ENCODE measurements at places on chromosomes 6 and 20.
A peak's percentile ranks its signal among the peaks of the same experiment; 100 is the strongest.

- no peak for DNase-seq
These were observed 1024.3 kb upstream of the MAP3K7 start for GRCh38 chr6:91611190-91611589.

DNA sequence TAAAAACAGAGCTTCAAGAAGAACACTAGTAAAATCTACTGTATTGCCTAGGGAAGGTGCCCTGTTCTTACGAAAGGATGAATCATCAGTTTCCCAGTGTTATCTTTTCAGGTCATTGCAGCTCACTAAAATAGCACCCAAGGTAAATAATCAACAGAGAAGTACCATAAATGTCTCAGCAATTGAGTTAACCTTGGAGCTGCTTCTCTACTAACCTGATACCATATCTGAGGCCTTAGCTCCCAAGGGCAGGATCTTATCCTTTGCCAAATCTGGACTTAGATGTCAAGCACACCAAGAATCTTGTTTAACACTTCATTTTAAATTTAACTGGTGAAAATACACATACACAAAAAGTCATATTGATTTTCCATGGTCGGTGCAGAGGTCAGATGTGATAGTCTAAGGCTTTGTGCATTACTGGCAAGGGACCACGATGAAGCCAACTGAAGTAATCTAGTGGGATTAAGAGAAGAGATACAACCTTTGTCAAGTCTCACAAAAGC lies 81.5 kb downstream of the EDN1 start:
- DNase-seq = no peak

GRCh38 chr6:45630801-45631200 lies 253.1 kb upstream of the SUPT3H start:
- no peak for DNase-seq

GRCh38 chr6:99603421-99604165 lies 3.0 kb upstream of the PRDM13 start:
- DNase-seq = peak; percentile 38

- DNase-seq = no peak
These were observed 89.3 kb upstream of the JAG1 start for GRCh38 chr20:10763112-10763511.

DNA sequence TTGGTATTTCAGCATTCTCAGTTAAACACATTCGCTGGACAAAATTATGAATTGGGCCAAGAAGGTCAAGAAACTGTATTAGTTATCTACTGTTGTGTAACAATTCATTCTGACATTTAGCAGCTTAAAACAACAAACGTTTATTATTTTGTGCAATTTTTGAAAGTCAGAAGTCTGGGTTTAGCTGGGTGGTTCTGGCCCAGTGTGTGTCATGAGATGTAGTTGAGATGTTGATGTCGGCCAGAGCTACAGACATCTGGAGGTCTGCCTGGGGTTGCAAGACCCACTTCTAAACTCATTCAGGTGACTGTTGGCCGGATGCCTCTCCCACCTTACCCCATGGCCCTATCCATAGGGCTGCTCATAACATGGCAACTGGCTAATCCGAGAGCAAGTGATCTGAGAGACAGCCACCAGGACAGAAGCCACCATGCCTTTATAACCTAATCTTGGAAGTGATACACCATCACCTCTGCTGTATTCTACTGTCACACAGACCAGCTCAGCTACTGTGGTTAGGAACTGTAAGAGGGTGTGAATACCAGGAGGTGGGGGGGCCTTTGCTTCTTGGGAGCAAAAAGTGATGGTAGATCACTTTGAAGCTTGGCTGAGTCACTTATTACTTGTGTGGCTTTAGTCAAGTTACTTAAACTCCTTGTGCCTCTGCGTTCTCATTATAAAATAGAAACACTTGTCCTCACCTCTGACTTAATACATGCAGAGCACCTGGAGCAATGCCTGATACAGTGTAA lies 217.0 kb upstream of the MYLIP start:
- DNase-seq = no peak

DNA sequence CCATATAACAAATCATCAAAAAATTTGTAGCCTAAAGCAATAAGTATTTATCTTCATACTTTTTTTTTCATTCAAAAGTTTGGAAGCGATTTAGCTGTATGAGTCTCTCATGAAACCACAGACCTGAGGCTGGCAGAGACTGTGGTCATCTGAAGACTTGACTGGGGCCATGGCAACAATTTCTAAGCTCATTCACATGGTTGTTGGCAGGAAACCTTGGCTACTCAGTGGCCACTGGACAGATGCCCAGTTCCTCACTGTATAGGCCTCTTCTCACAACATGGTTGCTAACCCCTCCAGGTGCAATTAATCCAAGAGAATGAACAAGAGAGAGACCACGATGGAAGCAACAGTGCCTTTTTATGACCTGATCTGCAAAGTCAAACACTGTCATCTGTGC lies 235.9 kb downstream of the BTBD3 start:
- DNase-seq = no peak

GRCh38 chr6:138431256-138432062 lies 27.4 kb downstream of the HEBP2 start:
- DNase-seq = peak; percentile 67

- DNase-seq = no peak
These were observed 54.0 kb upstream of the IPCEF1 start for GRCh38 chr6:154410619-154411072.

DNA sequence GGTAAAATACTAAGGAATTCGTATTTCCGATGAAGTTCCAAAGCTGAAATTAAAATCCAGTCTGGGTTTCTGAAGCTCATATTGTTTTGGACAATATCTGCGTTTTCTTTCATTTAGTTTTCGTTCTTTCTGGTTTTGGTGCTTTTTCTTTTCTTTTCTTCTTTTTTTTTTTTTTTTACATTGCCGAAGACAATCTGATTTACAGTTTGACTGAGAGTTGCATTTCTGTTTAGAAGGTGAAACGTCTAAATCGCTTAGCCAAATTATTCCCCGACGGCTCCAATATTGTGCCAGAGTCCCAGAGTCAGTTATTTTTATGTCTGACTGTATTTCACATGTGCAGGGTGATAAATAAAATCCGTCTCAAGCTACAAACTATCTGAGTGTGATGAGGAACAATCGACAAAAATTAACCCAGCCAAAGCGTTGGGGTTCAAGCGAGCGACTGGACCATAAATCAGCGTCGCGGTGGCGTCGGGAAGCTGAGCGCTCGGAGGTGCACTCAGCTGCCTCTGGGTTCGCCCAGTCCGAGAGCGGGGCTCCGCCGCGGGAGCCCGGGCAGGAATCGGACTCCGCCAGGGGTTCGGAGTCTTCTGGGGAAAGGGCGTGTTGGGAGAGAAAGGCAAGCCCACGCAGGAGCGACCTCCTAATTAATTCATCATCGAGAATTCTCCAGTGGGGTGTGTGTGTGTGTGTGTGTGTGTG lies 8.2 kb upstream of the TBX18 start:
- no peak for DNase-seq

DNA sequence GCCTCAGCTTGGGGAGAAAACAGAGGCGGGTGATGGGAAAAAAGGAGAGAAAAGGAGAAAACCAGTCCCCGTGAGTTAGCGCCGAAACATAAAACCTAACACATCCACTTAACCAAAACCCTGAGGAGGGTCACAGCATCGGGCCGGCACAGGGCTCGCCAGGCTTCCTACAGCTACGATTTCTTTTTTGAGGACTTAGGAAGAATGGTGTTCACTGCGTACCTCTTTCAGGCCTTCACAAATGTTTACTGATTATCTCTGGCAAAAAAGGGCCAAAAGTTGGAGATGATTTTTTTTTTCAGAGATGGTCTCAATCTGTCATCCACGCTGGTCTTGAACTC lies 48.8 kb downstream of the DSTN start:
- no peak for DNase-seq

DNA sequence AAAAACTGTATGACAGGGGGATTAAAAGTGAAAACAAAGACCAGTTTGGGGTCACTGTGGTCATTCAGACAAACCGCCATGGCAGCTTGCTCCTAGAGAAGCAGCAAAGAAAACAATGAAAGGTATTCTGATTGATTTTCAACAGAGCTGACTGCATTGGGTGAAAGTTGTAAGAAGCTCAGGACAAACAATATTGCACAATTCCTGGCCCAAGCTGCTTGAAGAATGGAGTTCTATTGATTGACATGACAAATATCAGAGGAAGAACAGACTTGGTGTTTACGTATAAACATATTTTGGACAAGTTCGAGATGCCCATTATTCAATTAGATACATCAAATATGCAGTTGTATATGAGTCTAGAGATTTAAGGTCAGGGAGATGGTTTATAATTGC lies 62.0 kb downstream of the TRIM38 start:
- no peak for DNase-seq

DNA sequence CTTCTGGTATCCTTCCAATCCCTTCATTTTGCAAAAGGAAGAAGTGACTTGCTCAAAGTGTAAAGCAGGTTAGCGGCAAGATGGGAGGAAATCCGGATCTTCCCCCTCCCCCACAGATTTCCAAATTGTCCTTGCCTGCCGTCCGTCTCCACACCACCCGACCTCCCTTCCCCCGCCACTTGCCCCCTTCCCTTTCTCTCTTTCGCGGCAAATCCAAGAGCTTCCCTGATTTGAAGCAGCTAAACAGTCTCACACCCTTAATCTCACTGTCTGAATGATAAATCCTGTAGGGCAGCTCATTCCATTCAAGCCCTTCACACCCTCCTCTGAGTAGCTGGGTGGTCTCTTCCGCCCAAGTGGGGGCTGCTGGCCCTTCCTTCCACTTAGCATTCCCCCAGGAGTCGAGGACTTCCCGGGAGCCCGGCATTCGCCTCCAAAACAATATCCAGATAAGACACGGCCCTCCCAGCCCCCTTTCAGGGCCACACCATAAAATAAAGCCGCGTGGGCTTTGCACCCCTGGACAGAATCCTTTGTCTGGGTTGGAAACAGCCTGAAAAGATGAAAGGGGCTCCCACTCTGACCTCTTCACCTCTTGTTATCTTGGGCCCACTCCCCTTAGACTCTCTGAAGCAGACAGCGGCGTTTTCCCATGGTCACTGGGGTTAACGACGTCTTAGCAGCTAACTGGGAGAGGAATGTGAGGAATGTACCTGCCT lies 44.0 kb upstream of the PIM1 start:
- peak; percentile 29 for DNase-seq

DNA sequence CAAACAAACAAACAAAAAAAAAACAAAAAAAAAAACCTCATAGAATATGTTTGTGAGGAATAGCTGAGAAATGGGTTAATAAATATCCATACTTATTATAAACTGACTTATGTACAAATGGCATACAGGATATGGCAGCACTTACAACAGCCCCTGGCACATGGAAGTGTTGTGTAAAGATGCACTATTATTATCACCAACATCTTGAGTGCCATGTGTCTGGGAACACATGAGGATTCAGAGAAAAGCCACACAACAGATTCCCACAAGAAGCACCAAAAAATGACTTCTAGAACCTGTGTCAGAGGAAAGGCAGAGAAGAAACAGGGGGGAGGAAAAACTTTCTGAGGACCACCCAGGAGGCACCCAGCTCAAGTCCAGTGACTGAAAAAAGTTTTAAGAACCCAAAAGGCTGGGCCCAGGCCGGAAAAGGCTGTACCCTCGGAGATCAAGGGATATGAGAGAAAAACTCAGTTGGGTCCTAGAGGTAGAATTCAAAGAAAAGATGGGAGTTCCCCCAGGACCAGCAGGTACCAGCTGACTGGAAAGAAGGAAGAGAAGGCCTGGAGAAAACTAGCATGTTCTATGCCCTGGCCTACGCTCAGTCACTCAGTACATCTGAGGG lies 9.4 kb upstream of the TAF8 start:
- DNase-seq = no peak

DNA sequence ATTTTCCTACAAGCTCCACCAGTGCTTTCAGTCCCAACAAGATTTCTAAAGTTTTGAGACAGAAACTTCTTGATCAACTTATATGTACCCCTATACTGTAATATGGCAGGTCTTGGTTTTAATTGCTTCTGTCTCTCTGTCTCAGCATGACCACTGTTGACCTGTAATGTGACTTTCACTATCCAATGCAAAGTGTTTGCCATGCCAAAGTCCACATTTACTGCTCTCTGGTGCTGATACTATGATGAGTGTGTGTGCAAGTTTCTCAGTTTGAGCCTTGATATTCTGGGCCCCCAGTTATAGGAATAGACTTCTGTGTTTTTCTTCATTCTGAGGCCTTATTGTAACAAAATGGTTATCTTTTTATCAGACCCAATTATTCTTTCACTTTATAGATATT lies 45.8 kb downstream of the OR2J2 start:
- no peak for DNase-seq

- DNase-seq = no peak
These were observed 41.2 kb upstream of the NHSL1 start for GRCh38 chr6:138540468-138540867.

DNA sequence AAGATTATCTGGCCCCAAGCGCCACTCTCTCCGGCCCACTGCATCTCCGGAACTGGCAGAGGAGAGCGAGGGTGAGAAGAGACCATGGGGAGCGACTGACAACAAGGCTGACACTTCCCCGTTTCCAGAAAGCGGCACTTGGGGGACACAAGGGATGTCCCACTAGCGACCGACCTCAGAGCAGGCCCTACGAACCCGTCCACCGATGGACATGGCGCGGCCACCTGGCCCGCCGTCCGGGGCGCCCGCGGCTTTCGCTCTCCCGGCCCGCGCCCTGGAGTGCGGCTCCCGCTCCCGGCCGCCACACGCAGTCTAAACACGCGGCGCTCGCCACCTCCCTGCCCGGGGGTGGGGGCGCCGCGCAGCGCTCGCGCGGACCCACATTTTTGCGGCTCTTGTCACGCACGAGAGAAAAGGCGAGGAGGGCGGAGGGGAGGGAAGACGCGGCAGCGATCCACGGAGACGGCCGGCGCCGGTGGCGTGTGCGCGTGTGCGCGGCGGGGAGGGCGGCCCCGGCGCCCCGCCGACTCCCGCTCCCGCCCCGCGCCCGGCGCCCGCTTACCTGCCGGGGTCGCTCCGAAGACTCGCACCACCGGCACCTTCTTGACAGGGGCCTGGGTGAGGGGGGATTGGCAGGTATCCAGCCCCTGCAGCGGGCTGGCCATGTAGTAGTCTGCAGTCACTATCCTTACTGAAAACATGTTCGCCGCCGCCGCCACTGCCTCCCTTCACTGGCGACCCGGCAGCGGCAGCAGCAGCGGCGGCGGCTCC lies 645 bp downstream of the REV3L start:
- DNase-seq = peak; percentile 73

DNA sequence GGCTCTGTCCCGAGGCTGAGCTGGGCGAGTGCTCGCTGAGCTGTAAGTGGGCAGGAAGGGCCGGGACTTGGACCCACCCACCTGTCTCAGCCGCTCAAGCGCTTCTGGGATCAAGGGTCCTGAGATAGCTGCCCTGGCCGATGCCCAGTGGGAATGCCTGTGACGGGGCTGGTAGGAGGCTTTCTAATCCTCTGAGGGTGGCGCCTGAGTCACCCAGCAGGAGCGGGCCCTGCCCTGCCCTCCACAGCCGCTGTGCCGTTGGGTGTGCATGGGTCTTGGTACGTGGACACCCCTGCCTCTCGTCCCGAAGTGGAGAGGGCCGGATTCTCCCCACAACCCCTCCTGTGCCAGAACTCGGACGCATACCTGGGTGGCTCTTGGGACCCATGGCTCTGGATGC lies 43.1 kb upstream of the GATA5 start:
- no peak for DNase-seq

- DNase-seq = no peak
These were observed 100.4 kb upstream of the TCF21 start for GRCh38 chr6:133788556-133788955.
